Chondrocyte (in vitro differentiated cells): ENCODE measurements at places on chromosomes 4 and X.

DNA sequence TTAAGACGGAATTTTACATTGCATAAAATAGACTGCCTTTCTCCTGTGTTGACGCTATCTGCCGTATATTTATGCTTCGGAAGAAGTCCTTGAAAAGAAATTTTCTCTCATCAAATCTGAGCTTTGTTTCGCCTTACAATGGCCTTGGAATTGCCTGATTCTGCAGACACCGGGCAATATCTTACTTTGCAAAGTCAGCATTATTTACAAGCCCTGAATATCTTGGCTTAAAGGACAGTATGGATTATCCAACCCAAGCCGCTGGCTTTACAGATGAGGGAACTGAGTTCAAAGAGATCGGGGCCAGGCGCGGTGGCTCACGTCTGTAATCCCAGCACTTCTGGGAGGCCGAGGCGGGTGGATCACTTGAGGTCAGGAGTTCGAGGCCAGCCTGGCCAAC is 1.1 kb upstream of the MANBA start:
- no peak for DNase-seq

DNA sequence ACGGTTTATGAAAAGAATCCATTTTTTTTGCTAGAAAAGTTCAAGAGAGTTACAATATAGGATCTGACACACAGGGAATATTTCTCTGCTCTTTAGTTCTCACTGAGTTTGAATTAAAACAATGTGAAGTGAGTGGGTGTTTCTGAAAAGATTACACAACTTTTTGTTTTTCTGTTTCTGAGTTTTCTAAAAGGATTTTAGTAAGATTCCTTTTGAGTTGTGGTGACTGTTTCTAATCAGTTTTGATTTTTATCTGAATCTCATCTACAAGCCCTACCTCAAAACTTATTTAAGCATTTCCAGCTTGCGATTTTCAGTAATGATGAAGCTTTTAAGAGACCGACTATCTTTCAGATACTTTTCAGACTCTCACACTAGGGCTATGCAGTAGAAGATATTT is 141.7 kb downstream of the GPAT3 start:
- DNase-seq, result no peak

DNA sequence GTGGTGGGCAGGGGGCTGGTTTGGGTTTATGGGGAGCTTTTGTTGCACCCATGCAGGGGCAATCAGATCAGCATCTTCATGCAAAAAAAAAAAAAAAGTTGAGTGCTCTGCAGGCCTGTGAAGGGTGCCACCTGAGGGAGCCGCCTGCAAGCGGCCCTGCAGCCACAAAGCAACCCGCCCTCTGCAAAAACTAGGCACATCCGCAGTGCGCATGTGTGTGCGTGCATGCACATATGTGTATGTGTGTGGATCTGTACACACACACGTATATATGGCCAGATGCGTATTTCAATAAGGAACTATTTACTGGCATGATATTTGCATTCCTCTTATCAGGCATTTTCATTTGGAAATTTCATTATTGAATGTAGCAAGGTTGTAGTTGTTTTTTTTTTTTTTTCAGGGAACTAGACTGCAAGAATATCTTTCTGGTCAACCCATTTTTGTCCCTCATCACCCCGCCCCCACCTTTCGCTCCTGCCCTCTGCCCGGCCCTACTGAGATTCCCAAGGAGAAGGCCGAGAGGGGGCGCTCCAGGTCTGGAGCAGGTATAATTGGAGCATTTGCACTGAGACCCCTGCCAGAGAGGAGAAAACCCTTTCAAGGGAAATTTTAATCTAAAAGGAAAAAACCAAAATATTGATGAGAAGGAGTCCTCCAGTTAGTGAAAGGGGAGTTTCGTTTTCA is 18.1 kb downstream of the CCNQ start:
- no peak for DNase-seq

GRCh38 chr4:118290951-118291350 is 61.9 kb downstream of the PRSS12 start:
- DNase-seq, result no peak

DNA sequence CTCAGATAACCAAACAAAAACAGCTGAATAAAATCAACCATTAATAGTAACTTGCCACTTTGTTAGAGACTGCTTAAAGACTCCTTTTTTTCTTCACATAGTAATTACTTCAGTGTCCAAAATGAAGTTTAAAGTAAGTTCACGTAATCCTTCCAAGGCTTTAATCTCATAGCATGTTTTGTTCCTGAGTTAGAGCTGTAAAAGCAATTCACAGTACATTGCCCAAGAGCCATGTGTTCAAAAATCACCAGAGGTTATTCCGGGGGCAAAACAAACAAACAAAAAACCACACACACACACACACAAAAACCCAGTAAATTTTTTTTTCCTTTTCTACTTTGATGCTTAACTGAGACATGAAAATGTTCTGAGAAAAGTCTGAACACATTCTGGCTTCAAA is 6.1 kb downstream of the GPR82 start:
- DNase-seq, result no peak

DNA sequence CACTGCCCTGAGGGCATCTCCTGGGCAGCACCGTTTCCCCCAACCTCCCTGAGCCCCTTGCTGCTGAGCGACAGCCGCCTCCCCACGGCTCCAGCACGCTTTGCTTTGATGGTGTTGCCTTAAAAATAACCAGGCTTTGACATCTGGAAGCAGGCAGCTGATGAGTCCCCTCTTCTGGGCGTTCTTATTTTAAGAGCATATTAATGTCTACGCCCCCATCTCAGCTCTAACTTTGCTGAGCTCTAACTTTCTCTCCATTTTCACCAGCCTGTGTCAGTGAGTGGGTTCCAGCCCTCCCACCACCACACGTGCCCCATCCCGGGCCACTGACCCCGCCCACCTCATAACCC is 70.2 kb downstream of the ADRA2C start:
- DNase-seq, result no peak

DNA sequence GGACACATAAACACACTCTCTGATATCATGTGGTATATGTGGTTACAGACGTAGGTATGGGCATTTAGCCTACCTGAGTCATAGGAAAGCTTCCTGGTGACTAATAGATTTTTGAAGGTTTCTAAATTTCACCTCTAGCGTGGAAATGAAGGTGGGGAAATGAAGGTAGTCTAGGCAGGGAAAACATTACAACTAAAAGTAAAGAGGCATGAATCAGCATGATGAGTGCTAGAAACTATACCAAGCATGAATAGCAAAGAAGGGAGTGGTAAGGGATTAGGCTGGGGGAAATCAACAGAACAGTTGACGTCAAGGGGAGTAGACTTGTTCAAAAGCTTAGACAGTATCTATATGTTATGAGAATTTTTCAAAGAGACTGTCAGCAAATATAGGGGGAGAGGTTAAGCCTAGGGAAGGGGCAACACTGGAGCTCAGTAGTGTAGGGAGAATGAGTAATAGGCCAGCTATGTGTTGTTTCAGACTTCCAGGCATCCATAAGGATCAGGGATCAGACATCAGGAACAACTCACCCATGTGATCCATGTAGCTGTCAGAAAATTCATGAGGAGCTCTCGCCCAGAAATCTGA is 279.3 kb upstream of the DIPK2B start:
- no peak for DNase-seq

GRCh38 chr4:55730280-55730931 is 89.2 kb upstream of the EXOC1L start:
- DNase-seq, result no peak

DNA sequence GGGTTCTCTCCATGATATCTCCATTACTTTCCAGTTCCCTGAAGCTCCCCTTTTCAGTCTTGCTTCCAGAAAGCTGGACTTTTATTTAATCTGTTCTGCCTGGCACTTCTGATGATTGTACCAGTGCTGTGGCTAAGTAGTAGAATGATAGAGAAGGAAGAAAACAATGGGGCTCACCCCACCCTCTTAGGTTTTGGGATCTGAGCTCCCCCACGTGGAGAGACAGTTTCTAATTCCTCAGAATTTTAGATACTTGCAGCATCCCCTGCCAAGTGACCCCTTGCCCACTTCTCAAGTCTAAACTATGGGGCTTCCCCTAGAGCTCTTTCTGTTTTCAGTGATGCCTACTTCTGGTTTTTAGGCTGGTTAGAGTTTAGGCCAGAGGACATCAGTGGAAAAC is 73.9 kb downstream of the GC start:
- no peak for DNase-seq

GRCh38 chr4:38078590-38079421 is 118.6 kb downstream of the PTTG2 start:
- no peak for DNase-seq

GRCh38 chr4:86096373-86096772 is 263.5 kb downstream of the MAPK10 start:
- DNase-seq, result no peak

GRCh38 chrX:136549226-136549625 is 17.2 kb downstream of the VGLL1 start:
- no peak for DNase-seq

- DNase-seq, result peak; percentile 94
Observed at GRCh38 chr4:38867478-38868058, at the start of gene FAM114A1. FAM114A1 (plus strand) TSS chr4:38867806; CDS start chr4:38878079, 10,273 bp downstream.

- DNase-seq, result no peak
Observed at GRCh38 chr4:175326796-175327195, 408.6 kb downstream of the ADAM29 start.

DNA sequence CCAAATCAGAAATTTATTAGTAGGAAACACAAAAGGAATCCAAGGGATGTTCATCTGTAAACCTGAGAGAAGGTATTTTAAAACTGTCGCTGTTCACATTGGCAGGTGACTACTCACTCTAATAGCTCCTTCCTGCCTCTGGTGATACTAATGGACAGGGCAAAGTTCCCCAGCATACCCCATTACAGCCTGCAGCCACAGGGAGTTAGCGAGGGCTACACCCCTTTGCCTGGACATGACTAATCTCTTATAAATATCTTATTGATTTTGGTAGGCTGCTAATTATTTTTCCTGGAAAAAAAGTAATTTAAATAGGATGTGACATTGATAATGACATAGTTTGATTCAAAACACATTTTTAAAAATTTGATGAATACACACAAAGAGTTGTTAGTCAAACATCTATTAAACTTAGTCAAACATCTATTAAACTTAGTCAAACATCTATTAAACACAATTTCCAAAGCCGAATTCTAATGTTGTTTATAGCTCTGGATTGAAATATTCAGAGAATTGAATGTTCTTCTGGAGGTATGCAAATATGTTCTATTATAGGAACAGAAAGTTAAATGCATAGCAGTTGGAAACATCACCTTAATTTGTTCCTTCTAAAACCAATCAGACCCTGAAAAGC is 83.0 kb upstream of the CBR4 start:
- DNase-seq, result no peak

- no peak for DNase-seq
Observed at GRCh38 chr4:61994036-61994435, 793.9 kb downstream of the ADGRL3 start.

DNA sequence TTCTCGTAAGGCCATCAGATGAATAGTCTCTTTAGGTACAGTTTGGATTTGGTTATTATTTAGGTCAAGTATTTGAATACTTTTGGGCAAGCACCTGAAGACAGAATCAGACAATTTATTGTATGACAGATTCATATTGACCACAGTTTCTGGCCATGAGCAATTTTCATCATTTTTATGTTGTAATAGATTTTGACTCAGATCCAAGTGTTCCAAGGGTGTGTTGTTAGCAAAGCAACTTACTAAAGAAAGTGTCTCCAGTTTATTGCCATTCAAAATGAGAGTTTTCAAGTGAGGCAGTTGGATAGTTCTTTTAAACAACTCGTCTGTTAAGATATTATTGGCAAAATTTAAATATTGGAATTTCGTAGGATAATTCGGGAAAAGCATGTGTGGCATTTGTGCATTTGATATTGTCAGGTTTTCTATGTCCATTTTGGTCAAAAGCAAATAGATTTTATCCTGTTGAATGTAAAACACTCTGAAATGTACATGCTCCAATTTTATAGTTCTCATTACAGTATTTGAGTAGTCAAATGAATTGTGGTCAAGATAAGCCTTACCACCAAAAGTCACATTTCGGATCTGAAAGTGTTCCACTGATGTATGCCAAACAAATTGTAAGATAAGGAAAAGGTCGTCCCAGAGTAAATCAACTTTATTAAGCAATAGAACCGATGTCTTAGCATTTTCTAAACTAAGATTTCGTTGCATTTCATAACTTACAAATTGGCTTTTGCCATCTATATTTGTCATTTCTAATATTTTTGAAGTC is 8.4 kb downstream of the TLR10 start:
- DNase-seq, result no peak

DNA sequence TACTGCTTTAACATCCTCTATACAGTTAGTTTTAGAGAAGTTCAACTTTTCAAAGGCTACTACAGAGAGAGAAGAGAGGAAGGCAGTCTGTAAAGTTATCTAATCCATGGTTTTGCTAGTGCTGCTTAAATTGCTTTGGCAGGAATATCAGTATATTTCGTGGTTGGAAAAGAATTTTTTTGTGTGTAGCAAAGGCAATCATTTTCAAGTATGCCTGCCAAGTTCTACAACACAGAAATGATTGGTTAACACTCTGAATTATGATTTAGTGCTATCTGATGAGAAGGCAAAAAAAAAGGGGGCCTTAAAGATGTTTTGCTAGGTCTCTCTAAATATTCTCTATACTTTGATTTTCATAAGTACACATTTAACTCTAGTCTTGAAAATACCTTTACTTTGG is 133.1 kb downstream of the JADE1 start:
- DNase-seq, result no peak

DNA sequence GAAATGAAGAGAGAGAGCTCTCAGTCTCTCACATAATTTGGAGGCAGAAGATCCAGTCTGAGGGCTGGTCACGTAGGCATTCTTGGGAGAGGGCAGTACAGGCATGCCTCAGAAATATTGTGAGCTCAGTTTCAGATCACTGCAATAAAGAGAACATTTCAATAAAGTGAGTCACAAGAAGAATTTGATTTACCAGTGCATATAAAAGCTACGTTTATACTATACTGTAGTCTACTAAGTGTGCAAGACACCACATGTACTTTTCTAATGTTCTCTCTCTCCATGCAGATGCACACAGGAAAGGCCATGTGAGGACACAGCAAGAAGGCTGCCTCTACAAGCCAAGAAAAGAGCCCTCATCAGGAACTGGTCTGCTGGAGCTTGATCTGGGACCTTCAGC is 583.5 kb upstream of the FAT1 start:
- DNase-seq, result no peak

DNA sequence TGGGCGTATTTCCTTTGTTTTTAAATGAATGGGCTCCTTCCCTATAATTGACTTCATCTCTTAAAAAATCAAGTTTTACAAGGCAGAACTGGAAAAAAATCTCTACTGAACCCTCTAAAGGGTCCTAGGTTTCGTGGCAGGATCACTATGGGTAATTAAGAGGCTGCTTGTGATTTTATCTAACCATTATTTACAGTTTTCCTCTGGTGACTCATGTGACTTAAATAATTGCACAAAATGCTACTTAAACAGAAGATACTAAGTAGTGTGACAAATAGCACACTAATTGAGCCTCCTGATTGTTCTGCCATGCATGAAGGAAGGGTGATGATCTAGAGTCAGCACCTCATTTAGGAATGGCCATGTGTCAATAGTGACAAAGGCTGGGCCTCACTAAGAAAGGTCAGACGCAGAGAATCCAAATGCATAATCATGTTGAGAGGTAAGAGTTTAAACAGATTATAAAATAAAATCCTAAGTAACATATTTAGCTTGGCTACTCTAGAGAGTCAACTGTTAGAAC is 35.5 kb downstream of the OFD1 start:
- DNase-seq, result no peak

- no peak for DNase-seq
Observed at GRCh38 chr4:176193126-176193525, 2.3 kb downstream of the SPATA4 start.
